ENCODE measurements at places on chromosomes 11 and 22.
A peak's percentile ranks its signal among the peaks of the same experiment; 100 is the strongest.

DNA sequence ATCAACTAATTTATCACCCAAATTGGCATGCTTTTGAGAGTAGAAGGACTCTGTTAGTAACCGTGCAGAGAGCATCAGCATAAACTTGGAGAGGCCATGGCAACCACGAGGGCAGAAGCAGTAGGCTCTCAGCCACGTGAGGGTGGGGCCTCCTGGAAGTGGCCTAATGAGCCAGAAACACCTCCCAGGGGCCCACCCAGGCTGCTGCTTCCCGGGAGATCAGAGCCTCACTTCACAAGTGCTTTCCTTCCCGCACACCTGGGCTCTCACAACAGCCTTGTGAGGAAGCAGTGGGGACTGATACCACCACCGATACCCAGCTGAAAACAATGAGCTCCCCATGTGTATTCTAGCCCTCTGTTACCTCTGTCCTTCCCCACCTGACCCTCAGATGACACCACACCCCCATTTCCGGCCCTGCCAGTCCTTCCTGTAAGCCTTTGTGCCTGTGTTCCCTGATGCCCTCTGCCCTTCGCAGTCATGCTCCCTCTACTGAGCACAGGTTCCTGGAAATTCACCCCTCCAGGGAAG, 17.0 kb downstream of the TRIM29 start:
- DNase-seq: no peak

- no peak for DNase-seq
These were observed 106.1 kb downstream of the CTTN start for GRCh38 chr11:70504246-70505020.

- DNase-seq: no peak
These were observed 98.6 kb downstream of the RPS6KA4 start for GRCh38 chr11:64457416-64458010.

GRCh38 chr11:105699203-105699602, 89.3 kb downstream of the GRIA4 start:
- no peak for DNase-seq

DNA sequence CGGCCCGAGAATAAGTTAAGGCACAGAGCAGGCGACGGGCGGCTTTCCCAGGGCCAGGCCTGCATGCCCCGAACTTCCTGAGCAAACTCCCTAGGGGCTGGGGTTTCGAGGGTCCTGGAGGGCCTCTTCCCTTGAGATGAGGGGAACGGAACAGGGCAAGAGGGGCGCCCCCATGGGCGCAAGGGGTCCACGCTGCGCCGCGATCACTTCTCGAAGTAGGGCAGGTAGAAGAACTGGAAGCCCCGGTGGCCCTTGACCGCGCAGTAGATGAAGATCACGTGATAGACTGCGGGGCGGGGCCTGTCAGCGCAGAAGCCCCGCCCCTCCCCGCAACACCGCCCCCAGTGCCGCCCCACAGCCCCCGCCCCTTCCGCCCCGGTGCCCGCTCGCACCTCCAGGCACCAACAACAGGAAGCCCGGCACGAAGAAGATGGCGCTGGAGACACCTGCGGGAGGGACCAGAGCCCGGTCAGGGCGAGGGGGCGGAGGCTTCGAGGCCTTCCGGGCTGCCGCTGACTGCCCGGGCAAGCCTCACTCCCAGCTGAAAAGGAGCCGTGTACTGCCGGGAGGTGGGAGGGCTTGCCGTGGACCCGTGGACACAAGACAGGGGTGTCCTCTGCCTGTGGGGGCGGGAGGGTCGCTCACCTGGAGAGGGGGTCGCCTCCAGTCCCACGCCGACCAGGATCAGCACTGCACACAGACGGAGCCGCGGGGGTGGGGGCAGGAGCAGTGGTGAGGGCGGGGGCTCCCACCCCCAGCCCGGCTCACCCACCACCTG, 4.5 kb downstream of the TMEM134 start:
- DNase-seq: peak; percentile 88

DNA sequence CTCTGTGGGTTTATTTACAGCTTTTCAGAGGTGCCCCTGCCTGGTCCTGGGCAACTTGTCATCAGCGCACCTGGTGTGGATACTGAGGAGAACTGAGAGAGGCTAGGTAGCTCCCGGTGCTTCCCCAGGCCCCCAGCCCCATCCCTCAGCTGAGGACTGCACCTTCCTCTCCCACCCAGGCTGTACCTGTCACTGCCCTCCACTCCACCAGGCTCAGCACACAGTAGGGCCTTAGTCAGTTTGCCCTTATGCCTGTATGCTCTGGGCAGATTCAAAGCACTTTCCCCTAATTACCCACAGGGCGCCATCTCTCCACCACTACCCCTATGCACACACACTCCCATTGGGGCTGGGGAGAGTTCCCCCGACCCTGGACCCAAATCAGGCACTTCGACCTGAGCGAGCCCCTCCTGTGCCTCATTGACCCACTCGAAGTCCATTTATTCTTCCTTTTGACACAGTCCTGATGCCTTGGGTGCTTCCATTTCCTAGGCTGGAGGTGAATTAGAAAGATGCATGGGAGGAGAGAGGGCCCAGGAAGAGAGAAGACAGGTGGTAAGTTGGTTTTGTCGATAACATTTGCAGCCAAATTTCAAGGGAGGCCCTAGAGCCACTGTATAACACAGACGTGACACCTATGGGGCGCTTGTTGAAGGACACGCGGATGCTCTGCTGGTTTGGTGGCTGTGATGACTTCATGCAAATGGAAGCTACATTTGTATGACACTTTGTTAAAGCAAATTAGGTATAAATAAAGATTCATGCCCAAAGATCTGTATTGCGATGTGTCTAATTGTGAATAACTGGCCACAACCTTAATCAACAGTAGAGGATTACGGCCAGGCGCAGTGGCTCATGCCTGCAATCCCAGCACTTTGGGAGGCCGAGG, 13.8 kb upstream of the PICK1 start:
- DNase-seq: no peak

- DNase-seq: no peak
These were observed 77.6 kb downstream of the LUZP2 start for GRCh38 chr11:24574461-24574860.

DNA sequence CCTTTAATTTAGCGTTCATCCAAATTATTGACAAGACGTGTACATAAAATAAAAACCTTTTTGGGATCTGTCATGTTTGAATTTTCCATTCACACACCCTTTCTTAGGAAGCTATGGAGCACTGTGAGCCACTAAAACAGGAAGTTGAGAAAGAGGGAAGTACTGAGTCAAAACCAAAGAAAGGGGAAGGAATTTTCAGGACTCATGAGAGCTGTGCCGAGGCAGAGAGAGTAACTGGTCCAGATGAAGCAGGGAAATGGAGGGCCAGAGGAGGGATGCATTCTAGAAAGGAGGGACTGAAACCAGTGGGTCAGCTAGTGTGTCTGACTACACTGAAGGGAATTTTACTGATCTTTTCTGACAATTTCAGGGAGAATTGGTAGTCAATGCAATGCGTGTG, 24.9 kb downstream of the APLP2 start:
- DNase-seq: no peak

DNA sequence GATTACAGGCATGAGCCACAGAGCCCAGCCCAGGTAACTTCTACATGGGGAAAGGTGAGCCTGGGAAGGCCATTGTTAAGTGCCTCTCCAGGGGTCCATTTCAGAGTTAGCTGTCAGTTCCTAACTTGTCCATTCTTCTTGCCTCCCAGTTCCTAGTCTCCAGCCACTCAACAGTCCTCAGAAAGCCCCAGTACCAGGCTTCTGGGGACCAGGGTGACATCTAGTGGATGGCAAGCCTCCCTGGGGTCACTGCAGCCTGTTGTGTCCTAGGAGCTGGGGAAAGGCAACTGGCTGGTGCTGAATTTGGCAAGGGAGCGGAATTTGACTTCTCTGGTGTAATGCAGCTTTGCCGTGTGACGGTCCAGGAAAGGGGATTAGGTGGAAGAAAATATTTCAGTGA, 2.1 kb downstream of the LGALS12 start:
- no peak for DNase-seq

DNA sequence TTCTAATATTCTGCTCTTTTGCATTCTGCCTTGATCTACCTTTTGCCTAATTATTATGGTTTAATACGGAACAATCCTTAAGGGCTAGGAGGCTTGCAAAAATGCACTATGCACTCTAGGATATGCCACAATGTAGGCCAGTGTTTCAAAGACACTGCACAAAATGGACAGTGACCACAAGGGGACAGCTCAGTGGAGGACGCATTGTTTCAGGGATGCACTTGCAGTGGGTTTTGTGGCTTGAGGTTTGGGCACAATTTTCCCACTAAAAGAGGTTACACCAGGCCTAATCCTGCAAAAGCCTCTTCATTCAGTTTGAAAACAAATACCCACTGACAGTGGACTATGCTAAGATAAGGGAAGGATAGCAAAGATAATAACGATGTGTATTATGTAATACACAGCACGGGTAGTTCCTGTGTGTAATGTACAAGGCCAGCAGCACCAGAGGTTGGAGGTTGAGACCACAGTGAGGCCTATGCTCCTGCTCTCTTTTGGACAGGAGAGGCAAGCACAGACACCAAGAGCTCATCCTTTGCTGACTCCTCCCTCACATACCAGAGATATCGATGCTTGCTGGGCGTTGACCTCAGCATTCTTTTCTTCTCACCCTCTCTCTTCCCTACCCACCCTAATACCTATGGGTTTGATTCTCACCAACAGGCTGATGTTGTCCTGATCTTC, 12.7 kb downstream of the MAP6 start:
- no peak for DNase-seq

GRCh38 chr11:113113801-113114704, 152.8 kb downstream of the NCAM1 start:
- no peak for DNase-seq

- no peak for DNase-seq
These were observed 14.3 kb downstream of the DHCR7 start for GRCh38 chr11:71433648-71434450.

DNA sequence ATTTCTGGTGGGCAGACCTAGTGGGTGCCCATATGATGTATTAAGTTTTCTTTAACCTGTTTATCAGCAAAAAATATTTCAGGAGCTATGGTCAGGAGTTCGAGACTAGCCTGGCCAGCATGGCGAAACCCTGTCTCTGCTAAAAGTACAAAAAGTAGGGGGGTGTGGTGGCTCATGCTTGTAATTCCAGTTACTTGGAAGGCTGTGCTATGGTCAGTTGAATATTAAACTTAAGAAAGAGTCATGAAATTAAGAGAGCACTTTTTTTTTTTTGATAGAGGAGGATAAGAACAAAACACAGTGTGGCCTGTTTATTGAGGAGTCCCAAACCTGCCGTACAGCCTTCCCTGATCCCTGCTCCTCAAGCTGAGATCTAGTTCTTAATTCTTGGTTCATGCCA, 29.8 kb downstream of the OR6Q1 start:
- DNase-seq: no peak

DNA sequence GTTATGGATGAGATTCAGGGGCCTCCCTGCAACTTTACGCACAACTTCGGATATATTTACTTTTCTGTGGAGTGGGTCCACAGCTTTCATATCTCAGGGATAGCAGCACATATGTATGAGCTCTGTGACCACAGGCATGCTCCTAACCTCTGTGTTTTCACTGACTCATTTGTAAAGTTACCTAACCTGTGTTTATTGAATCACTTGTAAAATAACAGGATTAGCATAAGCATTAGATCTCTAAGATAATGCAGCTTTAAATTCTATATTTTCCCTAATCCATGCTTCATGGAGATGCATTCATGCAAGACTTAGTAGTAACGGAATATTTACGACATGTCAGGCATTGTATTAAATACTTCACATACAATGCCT, 47.9 kb upstream of the DDI1 start:
- DNase-seq: no peak

DNA sequence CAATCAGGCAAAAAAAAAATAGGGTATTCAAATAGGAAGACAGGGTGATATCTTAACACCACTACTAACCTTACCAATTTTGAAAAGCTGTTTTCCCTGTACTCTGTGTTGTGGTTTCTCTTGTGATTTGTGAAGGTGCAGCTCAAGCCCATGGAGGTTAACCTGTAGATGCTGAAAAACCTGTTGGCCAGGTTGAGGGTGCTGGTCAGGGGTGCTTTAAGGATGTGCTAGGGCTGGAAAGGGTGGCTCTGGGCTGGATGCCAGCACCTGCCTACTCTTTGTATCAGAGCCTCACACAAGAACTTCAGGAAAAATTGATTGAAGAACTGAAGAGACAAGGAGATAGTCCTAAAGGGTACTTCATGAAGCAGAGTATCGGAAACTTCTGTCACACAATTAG, 18.3 kb upstream of the OR5M8 start:
- DNase-seq: no peak

DNA sequence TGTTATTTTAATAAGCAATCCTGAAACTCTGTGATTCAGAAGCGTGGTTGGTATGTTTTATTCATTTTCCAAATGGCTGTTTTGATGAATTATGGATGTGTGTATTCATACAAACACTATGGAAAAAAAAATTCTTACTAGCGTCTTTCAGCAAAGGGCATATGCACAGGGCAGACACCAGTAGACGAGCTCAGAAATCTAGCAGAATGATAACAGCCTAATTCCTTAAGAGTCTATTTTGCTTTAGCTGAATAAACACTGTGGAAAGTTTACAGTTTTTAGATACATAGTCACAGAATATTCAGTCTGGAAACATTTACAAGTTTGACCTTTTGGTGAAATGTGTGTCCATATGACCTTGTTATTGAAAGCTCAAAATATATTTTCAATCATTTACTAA, 418.8 kb upstream of the LUZP2 start:
- no peak for DNase-seq

- DNase-seq: no peak
These were observed 33.9 kb downstream of the TSPAN4 start for GRCh38 chr11:876545-876944.

GRCh38 chr11:28820296-28820989, 712.3 kb downstream of the METTL15 start:
- DNase-seq: no peak

DNA sequence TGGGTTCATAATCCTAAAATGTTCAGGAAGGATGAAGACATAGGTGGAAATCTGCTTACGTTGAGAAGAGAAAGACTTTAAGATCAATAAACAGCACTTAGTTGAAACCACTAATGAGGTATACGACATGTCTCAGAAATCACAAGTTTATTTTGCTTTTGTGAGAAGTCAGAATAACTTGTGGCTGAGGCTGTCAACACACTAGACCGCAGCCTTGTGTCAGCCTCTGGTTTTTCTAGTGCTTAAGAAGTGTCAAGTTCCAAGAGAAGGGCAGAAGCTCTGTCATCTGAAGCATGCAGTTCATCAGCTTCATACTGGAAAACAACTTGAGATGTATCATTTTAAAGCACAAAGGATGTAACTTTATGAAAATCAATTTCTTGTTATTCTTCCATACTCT, 420.9 kb downstream of the METTL15 start:
- no peak for DNase-seq
